ENCODE measurements at places on chromosomes 4 and X. TPM values are rescaled to one million over a fixed set of nuclear protein-coding genes. Genes with fewer than 3 reads are reported as not detected.

GRCh38 chr4:56905796-56906195, 1.9 kb upstream of the REST start:
- DNase-seq, result no peak

DNA sequence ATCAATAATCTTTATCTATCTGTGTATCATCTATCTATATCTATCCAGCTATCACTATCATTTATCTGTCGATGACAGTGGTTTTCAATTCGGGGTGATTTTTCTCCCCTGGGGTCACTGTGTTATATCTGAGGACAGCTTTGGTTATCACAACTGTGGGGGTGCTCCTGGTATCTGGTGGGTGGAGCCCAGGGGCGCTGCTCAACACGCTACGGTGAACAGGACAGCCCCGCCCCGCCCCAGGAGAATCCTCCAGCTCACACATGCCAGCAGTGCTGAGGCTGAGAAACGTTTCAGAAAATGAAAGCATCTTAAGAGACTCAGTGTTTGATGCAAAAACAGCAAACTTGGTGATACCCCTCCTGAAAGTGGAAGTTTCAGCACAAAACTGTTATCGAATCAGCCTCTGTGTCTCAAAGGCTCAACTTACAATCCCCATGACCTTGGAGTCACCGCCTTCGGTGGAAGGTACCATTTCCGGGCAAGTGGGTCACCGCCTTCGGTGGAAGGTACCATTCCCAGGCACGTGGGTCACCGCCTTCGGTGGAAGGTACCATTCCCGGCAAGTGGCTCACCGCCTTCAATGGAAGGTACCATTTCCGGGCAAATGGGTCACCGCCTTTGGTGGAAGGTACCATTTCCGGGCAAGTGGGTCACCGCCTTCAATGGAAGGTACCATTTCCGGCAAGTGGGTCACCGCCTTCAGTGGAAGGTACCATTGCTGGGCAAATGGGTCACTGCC, 315.3 kb downstream of the DHRSX start:
- DNase-seq, result no peak

GRCh38 chr4:136002316-136002715, 1530.0 kb downstream of the PCDH18 start:
- no peak for DNase-seq

DNA sequence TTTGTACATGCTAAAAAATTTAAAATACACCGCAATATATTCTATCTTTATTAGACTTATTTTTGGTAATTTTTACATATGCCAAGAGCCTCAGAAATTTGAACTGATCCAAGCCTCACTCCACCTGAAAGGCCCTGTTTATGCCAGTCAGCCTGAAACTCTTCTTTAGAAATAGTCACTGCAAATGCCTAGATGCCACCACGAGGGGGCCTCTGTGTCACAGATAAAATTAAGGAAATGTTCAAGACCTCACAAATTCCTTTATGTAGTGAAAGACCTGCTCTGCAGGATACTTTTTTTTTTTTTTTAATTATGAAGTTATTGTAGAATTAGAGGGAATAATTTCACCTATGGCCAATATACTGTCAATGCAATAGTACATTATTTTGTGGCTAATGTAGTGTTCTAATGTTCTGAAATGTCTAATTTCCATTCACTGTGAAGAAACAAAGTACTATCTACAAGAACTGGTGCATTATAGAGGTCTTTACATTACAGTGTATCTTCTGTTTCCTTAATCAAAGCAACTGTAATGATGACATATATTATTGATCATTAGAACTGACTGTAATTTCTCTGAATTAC, 69.8 kb downstream of the DTHD1 start:
- no peak for DNase-seq

- no peak for DNase-seq
These were observed 252.6 kb downstream of the PAPSS1 start for GRCh38 chr4:107467461-107467860.

DNA sequence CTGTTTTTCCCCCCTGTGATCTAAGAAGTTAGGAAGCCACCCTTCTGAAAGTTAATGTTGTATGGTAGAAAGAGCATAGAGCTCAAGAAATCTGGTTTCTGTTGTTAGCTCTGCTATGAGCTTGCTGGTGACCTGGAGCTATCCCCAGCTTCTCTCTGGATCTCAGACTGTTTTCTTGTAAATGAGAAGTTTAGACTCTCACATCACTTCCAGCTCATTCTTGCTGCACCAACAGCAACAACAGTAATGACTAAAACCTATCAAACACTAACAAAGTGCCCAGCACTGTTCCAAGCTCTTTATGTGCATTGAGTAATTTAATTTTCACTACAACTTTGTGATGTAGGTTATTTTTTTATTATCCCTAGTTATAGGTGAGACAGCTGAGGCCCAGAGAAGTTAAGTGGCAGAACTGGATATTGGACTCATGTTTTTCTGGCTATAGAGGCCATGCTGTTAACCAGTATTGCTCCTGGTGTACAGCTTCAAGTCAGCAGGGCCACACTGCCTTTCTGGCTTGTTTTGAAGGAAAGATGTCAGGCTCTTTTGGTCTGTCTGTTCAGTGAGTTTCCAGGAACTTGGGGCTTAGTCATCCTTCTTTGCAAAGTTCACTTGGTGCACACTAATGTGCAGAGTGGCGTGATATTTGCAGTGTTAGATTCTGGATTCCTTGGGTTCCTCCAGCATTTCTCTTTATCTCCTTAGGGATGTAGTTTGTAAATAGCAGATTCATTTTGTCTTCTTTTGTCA, 27.8 kb upstream of the TMEM164 start:
- DNase-seq, result no peak

DNA sequence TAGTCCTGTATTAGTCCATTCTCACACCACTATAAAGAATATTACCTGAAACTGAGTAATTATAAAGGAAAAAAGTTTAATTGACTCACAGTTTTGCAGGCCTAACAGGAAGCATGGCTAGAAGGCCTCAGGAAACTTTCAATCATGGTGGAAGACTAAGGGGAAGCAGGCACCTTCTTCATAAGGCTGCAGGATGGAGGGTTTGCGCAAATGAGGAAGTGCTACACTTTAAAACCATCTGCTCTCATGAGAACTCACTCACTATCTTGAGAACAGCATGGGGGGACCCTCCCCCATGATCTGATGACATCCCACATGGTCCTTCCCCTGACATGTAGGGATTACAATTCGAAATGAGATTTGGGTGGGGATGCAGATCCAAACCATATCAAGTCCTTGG, 12.1 kb upstream of the MAGEA11 start:
- no peak for DNase-seq

DNA sequence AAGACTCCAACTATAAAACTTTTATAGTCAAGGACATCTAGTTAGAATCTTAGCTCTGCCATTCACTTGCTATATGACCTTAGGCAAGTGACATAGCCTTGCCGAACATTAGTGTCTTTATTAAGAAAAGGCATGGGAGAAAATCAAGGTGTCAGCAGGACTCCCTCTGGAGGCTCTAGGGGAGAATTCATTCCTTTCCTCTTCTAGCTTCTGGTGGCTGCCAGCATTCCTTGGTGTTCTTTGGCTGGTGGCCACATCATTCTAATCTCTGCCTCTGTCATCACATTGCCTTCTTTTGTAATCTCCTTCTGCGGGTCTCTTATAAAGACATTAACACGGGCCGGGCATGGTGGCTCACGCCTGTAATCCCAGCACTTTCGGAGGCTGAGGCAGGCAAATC, 99.8 kb downstream of the PPP1R2C start:
- no peak for DNase-seq

DNA sequence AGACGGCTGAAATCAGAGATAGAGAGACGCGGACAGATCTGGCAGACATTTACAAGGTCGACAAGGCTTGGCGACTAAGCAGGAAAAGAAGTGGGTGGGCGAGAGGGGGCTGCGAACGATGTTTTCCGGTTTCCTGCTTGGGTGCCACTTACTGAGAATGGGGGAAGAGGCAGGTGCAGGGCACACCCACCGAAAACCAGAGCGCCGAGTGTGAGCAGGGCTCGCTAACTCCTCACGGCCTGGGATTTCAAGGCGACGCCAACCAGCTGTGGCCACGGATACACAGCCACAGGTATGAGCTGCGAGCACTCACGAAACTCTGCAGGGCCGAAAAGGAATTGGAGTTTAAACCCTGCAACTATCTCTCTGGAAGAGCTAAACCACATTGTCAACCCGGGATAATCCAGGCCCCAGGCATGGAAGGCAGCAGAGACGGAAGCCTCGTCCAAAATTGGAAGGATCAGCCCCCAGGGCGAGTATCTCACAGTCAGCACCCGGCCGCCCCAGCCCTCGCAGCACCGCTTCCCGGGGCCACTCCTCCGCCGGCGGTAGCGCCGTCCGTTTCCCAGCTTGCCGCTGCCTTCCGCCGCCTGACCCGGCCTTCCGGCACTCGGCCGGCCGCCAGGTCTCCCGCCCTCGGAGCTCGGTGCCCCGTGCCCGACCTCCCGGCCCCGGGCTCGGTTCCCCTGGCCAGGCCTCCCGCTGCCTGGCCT, 778 bp downstream of the CASP3 start:
- DNase-seq, result no peak

- DNase-seq, result no peak
These were observed 605 bp downstream of the ANXA5 start for GRCh38 chr4:121696170-121696580.

DNA sequence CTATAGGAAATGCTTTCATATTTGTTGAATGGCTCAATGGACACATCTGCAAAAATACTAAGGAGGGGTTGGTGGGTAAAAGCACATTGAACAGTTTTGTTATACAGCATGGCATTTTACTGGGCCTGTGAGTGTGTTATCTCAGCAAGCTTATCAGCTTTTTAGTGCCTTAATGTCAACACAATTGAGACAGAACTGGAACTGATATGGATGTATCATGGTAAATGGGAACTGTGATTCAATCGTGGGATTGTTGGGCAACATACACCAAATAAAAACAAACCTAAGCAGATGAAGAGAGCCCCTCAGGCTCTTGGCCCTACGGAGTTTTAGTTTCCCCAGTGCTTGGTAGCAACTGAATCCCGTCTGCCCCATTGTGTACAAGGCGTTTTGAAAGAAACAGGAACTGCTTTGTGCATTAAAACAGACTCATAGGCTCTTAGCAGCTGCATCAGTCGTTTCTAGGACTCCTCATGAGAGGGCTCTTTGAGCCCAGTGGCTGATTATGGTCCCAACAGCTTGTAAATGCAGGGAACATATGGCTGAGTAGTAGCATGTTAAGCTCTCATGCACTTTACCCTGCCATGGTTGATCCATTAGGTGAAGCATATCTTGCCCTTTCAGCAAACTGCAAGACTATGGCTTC, 7.3 kb downstream of the GPR119 start:
- no peak for DNase-seq

DNA sequence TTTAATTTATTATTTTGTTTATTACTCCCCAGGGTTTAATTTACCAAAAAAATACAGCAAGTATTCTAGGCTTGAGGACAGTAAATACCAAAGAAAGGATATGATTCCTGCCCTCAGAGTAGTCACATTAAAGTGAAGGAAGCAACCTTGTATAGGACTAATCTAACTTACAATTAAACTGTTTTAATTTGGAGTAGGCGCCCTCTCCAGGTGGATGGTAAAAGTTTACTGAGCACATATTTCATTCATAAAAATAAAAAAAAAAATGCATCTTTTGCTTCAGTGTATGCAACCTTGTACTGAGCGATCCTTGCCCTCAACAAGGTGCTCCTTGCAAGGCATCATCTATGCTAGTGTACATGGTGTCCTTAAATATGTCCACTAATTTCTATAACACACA, 72.0 kb upstream of the MAGEB16 start:
- no peak for DNase-seq

DNA sequence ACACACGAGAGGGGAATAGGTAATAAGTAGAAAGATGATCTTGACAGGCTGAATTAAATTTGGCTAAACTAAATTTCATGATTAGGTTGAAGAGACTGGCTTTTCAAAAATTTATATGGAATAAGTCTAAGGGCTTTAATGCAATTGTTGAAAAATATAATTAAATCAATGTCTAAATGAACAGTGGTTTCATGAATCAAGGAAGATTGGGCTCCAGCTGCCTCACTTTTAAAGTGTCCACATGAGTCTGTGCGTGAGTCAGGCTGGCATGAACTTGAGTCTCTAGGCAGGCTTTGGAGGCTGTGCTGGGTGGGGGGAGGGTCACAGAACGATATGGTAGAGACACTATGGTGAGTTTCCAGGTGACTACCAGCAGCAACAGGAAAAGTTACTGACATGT, 111.9 kb downstream of the SORBS2 start:
- DNase-seq, result no peak

- no peak for DNase-seq
These were observed 59.5 kb upstream of the KDR start for GRCh38 chr4:55184600-55185523.

DNA sequence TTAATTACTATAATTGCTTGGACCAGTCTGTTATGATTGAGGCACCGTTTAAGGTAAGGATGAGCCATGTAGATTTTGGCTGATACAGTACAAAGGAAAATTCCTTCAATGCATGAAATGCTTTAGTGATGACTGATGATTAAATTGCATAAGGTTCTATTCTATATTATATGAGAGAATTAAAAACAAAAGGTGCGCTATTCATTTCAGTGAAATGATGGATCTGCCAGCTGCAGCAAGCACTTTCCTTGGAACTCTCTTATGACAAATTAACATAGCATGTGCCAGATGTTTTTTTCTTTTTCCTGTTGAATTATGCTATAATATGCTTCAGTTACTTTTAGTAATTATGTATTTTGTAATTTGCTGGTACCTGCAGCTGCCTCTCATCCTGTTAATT, 98.5 kb downstream of the JADE1 start:
- no peak for DNase-seq

DNA sequence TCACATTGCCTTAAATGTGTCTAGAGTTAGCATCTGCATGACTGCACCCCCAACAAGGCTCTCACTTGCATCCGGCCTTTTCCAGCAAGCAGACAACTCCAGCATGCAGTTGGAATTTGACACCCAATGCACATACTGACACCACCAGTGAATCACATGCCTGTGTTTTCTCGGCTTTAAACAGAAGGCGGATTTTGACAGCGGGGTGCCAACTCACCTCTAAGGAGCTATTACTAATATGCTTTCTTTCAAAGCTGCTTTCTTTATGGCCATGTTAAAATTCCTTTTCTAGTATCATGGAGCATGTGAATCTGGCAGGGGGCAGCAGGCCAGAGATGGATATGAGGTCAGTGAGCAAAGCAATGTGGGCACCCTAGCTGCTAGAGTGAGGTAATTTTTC, 78.0 kb upstream of the CLNK start:
- DNase-seq, result no peak

DNA sequence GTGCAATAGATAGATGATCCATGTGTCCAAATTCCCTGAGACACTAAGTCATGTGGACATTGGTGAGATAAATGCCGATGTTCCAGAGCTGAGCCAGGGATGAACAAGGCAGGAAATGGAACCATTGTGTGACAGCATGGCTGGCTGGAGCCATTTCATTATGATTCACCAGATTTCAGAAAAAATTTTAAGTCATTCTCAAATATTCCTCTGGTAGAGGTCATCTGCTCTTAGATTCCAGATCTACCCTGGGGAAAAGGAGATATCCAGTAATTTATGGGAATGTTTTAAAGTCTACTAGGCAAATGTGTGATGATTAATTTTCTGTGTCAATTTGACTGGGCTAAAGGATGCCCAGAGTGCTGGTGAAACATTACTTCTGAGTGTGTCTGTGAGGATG, 287.3 kb downstream of the STK32B start:
- no peak for DNase-seq

Gene USP17L25
- not detected for total RNA-seq

Gene FGFRL1
- 22.3 TPM for total RNA-seq

Gene EREG
- total RNA-seq, result 4.0 TPM

Gene CHRDL1
- total RNA-seq, result 4.0 TPM

Gene NEK1
- total RNA-seq, result 9.9 TPM

Gene MMRN1
- total RNA-seq, result 28.7 TPM

Gene RGN
- total RNA-seq, result 0.35 TPM

Gene INPP4B
- 2.3 TPM for total RNA-seq

Gene TRIML1
- total RNA-seq, result 0.70 TPM

Gene NUDT10
- 1.4 TPM for total RNA-seq

Gene PCDH18
- total RNA-seq, result under 0.01 TPM

Gene DRP2
- 1.3 TPM for total RNA-seq

Data from glomerular endothelial cell (primary cell).